Activated CD4-positive, alpha-beta T cell treated with anti-CD3 and anti-CD28 coated beads, Interleukin-2, amount 50 U/mL, for 48 hours (primary cell): ENCODE measurements at places on chromosomes 7 and 10.
A peak's percentile ranks its signal among the peaks of the same experiment; 100 is the strongest.

DNA sequence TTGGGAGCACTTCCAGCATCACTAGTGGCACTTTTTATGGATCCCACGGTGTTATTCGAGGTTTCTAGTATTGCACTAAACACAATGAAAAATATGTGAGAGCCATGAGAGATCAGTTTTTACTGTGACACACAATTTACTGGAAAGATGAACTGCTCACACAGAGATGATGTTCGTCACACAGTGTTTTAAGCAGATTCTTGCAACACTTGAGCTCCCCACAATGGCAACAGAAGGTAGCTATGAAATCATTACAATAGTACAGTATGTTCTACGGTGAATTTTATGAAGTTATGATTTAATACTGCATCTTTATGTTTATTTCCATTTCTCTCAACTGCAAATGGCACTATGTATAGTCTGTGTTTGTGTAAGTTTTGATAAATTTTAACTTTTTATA, 27.4 kb upstream of the ENTPD1 start:
- DNase-seq: no peak

DNA sequence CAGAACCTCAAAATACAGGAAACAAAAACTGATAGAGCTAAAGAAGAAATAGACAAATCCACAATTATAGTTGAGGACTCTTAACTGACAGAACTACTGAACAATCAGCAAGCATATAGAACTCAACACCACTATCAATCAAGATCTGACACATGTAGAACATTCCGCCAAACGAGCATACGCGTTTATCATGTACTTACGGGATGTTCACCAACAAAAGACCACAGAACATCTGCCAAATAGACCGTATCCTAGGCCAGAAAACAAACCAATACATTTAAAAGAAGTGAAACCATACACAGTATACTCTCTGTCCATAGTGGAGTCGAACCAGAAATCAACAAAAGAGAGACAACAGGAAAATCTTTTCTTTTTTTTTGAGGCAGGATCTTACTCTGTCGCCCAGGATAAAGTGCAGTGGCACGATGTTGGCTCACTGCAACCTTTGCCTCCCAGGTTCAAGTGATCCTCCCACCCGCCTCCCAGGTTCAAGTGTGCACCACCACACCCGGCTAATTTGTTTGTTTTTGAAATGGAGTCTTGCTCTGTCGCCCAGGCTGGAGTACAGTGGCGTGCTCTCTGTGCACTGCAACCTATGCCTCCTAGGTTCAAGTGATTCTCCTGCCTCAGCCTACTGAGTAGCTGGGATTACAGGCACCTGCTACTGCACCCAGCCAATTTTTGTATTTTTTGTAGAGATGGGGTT, 5.1 kb downstream of the GNA12 start:
- no peak for DNase-seq

DNA sequence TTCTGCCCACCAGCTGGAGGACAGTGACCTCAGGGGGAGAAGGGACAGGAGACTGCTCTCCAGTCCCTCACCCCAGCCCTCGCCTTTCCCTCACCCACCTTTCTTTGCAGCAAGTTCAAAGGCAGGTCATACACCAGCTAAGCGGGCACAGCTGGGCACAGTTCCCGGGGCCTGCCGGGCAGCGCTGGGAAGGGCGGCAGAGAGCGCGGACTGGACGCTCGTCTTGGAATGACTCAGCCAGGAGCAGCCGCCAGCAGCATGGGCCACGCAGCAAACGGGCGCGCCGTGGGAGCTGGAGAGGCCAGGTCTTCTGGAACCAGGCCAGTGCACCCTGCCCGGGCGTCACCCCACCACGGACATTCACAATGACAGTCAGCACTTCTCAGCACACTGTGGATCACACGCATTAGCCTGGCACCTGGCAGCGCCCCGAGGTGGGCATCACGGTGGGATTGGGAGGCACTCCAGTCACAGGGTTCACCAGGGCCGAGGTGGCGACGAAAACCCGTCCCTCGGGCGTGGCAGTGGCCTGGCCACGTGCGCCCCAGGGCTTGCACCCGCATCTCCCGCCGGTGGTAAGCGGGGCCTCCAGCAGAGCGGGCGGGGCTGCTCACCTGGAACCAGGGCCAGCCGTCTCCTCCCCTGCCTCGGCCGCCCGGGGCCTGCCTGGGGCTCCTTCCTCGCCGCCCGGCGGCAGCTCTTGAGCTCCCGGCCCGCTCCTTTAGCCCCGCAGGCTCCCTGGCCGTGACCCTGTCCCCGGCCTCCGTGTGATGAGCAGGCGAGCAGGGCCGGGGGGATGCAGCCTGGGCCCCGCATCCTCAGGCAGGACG, 29.0 kb upstream of the WDFY4 start:
- no peak for DNase-seq

GRCh38 chr7:39510864-39511354, 55.3 kb upstream of the YAE1 start:
- no peak for DNase-seq

DNA sequence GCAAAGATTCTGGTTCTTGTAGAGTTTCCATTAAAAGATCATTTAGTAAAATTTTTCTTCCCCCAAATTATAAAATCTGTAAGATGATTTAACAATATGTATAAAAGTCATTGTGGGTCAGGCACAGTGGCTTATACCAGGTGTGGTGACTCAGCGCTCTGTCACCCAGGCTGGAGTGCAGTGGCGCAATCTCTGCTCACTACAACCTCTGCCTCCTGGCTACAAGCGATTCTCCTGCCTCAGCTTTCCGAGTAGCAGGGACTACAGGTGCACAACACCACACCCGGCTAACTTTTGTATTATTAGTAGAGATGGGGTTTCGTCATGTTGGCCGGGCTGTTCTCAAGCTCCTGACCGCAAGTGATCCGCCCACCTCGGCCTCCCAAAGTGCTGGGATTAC, 68.0 kb downstream of the SEPTIN14 start:
- DNase-seq: no peak

DNA sequence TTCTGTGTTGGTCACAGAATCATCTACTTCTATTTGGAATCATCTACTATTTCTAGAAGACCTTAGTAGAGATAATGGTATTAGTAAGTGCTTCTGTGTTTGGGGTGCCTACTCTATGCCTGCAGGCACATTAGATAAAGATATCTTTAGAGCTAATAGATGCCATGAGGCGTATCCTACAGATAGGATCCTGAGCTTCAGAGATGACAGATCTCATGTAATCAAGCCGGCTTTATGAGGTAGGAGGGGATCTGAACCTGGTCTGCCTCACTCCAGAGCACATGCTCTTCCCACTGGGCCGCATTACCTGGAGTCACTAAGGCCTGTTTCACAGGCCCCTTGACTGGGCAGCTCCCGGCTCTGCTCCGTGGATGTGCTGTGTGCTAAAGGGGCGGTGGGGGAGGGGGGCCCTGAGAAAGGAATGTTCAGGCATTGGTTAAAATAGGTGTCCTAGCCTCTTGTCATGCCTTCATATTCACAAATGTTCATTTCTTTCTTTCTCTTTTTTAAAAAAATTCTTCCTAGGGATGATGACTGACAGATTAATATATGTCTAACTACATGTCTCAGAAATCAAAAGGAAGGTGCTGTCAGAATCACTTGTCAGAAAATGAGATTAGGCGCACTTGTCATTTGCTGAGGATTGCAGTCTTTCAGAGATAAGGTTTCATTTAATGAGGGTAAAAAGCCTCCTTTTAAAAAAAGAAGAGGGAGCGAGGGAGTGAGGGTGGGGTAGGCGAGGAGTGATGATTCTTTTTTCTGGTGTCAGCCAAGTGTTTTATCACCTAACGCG, 458.0 kb upstream of the GALNT17 start:
- no peak for DNase-seq

- no peak for DNase-seq
Measured at GRCh38 chr10:71085689-71086438, 126.5 kb upstream of the UNC5B start.

- DNase-seq: no peak
Measured at GRCh38 chr7:157263156-157263555, 73.6 kb upstream of the DNAJB6 start.

GRCh38 chr10:125113691-125114371, 46.5 kb downstream of the CTBP2 start:
- no peak for DNase-seq

DNA sequence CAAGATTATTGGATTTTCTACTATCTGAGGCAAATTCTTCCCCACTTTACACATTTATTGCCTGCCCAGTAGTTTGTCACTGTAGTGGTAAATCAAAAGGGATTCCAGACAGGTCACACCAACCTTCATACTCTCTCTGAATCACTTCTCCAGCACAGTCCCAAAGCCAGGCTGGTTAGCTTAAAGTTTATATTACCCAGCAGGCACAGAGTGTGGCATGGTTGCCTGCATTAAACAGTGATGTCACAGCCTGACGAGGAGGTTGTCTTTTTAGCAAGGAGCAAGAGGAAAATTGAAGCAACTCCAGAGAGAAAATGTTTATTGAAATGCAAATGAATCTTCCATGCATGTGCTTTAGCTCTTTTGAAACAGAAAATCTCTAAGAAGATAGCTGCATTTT, 375.5 kb upstream of the CELF2 start:
- DNase-seq: no peak

DNA sequence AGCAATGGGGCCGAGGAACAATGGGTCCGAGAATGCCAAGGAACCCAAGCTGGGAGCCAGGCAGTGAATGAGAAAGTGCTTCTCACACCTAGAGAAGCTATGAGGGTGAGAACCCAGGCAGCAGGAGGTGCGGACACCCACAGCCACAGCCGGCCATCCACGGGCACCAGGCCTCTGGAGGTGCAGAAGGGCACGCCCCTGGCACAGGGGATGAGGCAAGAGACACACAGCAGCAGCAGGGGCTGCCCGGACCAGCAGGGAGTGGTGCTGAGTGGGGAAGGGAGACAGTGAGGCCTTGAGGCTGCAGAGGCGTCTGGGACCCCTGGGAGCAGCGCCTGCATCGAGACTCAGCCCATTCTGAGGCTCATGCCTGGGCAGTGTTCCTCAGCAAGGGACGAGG, 135.3 kb downstream of the MAD1L1 start:
- no peak for DNase-seq

GRCh38 chr7:105916603-105917002, 40.2 kb upstream of the ATXN7L1 start:
- DNase-seq: no peak

GRCh38 chr7:154743206-154743605, 259.7 kb downstream of the PAXIP1 start:
- DNase-seq: no peak

- no peak for DNase-seq
Measured at GRCh38 chr7:24178811-24179570, 105.0 kb upstream of the NPY start.

- peak; percentile 64 for DNase-seq
Measured at GRCh38 chr7:2886900-2887299, 42.8 kb upstream of the GNA12 start.

DNA sequence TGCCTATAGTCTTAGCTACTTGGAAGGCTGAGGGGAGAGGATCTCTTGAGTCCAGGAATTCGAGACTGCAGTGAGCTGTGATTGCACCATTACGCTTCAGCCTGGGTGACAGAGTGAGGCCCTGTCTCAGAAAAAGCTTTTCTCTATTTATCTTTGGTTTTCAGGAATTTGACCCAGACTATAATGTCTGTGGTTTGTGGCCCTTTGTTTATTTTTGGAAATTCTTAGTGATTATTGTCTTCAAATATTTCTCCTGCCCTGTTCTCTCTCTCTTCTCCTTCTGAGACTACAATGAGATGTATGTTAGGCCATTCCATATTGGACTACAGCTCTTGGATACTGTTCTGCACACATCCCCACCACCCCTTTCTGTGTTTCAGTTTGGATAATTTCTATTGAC, 4.7 kb downstream of the MUC12 start:
- no peak for DNase-seq

GRCh38 chr7:151314401-151314800, 27.2 kb upstream of the NUB1 start:
- no peak for DNase-seq

DNA sequence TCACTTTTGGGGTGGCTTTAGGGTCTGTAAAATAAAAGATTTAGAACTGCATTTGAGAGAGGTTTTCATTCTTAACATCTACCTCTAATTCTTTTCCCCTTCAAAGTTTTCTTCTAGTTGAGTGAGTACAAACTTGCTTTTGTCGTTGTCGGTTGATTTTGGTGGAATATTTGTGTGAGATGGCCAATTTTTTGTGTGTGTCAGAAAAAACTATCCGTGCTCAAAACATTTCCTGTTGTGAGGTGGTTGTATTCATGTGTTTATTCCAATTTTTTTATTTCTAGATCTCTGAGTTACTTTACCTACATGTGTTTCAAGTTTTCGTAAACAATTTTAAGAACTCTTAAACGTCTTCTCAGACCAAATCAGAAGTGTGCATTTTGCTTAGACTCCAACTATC, 1.6 kb downstream of the AHR start:
- DNase-seq: no peak

GRCh38 chr7:42742318-42742717, 169.6 kb downstream of the C7orf25 start:
- DNase-seq: no peak

DNA sequence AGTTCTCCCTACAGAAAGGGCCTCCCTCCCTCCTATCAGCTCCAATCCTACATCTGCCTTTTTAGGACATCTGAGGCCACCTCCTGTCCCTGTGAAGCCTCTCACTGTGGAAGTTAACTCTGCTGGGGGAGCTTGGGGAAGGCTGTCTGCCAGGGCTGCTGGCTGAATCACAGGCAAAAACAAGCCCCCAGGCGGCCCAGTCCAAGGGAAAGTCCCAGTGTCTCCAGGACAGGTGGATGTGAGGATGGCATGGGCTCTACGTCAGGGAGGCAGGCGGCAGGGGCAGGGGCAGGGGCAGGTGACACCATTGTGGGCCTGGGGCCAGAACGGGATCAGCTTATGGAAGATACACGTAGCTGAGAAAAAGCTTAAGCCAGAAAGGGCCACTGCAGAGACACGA, 240.2 kb downstream of the MAD1L1 start:
- no peak for DNase-seq

- no peak for DNase-seq
Measured at GRCh38 chr10:78028438-78029268, 662 bp downstream of the POLR3A start.

DNA sequence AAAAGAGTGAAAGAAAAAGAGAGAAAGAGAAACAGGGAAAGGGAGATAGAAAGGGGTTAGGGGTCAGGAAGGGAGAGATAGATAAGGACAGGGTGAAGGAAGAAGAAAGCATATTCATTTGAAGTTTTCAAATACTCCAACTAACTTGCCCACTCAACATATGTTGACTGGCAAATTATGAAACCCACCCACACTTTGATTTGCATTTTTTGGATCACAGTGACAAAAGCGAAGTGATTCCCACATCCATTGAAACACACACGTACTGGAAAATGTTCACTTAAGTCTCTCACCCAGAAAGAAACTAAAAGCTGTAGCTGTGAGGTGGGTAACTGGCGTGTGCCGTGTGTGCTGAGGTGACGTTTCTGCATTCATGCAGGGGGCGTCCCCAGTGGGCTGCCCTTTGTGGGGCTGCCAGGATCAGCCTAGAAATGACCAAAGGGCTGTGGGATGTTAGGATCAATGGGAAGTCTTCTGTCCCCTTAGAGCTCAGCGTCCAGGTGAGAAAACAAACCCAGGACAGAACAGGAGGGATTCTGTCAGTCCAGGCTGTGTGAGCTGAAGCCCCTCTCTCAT, 134.9 kb upstream of the ADARB2 start:
- no peak for DNase-seq

GRCh38 chr7:37757563-37757962, 74.0 kb downstream of the GPR141 start:
- DNase-seq: no peak
